ENCODE measurements at places on chromosomes 3 and 15.

DNA sequence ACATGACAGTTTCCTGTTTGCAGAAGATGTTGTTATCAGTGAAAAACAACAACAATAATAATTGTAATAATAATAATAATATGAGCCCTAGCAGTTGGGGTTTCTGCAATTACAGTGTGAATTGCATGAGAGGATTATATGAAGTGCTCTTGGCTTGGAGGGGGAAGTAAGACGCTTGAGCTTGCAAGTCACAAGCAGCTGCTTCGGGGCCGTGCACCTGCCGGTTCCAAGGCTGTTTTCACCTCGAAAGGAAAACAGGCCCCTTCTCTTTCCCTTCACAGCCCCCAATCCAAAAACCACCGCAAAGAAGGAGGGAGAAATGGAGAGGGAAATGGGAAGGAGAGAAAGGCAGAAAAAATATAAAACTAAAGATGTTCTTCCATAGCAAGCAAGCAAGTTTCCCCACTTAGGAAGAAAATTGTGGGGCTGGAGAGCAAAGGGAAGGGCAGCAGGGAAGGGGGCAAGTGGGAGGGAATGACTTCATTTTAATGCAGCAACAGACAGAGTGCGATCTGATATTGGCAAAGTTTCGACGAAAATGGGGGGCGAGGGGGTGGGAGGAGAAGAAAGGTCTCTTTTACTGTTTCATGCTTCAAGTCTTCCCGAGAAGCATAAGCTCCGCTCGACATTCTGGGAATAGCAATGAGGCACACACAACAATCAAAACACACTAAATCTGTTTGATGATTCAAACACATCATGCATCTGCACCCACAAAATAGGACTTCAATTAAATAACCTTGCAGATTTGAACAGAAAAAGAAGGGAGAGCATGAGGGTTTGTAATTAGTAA is 284.2 kb upstream of the ATP11B start:
- DNase-seq = no peak

DNA sequence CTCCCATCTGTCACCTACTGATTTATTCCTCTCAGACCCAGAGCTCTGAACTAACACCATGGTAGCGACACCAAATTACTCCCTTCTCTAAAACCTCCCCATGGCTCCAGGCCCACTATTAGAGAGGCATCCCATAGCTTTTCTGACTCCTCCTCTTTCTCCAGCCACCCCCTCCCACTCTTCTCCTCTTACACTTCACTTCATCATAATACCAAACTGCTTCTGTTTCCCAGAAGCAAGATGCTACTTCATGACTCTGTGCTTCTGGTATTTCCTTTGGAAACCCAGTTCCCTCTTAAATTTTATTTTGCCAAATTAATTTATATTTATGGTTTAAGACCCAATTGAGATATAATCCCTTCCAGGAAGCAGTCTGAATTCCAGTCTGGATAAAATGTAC is 465.1 kb upstream of the PDZRN3 start:
- DNase-seq = peak; percentile 45

DNA sequence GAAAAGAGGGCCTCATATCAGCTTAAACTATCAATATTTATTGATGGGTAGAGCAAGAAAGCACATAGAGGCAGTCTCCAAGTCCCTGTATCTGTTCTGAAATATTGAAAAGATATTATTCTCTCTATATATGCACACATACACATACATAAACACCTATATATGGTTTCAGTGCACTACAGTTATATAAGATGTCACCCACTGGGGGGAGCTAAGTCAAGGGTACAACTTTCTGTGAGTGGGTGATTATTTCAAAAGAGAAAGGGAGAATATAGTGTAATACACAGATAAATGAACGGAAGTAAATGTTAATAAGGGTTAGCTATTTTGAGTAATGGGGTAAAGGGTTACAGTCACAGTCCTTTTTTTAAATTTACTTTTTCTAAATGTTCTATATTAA is 8.8 kb downstream of the SNTN start:
- no peak for DNase-seq

GRCh38 chr3:11570789-11571495 is 72.8 kb downstream of the VGLL4 start:
- no peak for DNase-seq

- no peak for DNase-seq
Observed at GRCh38 chr3:22704571-22705354, 498.4 kb upstream of the UBE2E2 start.

GRCh38 chr15:91534235-91534634 is 319.3 kb upstream of the SLCO3A1 start:
- no peak for DNase-seq

DNA sequence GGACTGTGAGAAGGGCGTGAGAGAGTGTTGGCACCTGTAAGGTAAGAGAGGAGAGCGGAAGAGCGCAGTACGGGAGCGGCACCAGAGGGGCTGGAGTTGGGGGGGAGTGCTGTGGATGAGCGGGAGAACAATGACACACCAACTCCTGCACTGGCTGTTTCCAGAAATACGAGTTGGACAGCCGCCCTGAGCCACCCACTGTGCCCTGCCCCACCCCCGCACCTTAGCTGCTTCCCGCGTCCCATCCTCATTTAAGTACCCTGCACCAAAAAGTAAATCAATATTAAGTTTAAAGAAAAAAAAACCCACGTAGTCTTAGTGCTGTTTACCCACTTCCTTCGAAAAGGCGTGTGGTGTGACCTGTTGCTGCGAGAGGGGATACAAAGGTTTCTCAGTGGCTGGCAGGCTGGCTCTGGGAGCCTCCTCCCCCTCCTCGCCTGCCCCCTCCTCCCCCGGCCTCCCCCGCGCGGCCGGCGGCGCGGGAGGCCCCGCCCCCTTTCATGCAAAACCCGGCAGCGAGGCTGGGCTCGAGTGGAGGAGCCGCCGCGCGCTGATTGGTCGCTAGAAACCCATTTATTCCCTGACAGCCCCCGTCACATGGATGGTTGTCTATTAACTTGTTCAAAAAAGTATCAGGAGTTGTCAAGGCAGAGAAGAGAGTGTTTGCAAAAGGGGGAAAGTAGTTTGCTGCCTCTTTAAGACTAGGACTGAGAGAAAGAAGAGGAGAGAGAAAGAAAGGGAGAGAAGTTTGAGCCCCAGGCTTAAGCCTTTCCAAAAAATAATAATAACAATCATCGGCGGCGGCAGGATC is at the start of gene SOX2:
Gene SOX2 (plus strand): TSS at position 601 of the 811 bp plus-strand sequence. CDS start 436 bp downstream, outside the sequence.
- peak; percentile 80 for DNase-seq

GRCh38 chr3:3089017-3089416 is 21.2 kb downstream of the IL5RA start:
- DNase-seq = no peak

DNA sequence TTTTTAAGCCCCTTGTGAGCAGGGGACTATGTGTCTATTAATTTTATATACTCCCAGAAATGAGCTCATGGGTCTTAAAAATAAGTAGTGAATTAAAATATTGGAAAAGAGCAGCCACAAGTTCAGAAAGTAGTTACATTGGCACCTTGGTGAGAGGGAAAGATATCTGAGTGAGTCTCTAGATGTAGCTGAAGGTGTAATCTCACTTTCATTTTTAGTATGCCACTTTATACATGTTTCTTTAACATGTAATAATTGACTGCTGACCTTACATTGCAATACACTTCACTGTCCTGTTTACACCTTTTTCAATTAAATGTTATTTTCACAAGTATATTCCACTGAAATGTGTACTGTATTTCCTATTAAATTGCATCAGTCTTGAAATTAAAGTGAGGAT is 12.1 kb upstream of the PAK6 start:
- no peak for DNase-seq

GRCh38 chr15:80957976-80958375 is 31.6 kb downstream of the MESD start:
- no peak for DNase-seq

GRCh38 chr3:67034371-67034770 is 36.3 kb downstream of the KBTBD8 start:
- DNase-seq = no peak

GRCh38 chr3:178802993-178803693 is 266.9 kb downstream of the KCNMB2 start:
- no peak for DNase-seq

GRCh38 chr3:79761441-79761840 is 6.4 kb downstream of the ROBO1 start:
- DNase-seq = no peak

- no peak for DNase-seq
Observed at GRCh38 chr15:95409211-95409610, 921.3 kb upstream of the NR2F2 start.

DNA sequence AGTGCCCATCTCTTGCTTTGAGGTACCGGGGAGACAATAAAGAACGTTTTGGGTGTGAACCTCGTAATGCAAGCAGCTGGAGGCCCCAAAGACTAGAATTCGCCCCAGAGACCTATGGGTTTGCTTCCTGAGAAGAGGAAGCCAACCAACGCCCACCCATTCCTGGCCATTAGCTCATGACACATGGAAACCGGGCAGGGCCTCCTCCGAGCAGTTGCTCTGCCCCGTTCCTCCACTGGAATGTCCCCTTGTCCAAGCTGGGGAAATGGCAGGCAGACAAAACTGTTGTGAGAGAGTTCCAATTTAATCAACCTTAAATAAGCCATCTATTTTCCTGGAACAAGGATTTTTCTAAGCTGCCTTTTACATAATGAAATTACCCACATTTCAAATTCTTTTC is 250.9 kb upstream of the IGF1R start:
- DNase-seq = no peak

DNA sequence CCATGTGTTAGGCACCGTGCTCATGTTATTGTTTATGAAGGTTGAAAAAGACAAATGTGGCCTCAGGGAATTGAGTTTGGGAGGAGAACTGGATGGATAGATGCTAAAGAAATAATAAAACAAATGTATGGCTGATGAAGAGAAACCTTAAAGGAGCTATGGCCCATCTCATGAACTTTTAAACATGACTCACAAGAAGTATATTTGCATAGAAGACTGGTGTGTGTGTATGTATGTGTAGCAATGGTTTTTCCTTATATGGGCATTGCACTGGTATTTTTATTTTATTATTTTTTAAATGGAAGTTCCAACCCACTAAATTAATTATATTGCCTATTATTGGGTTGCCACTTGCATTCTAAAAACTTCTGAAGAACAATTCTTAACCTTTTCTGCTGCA is 31.1 kb downstream of the CACNA2D3 start:
- DNase-seq = no peak

- DNase-seq = no peak
Observed at GRCh38 chr3:194262176-194262924, 88.8 kb downstream of the CPN2 start.

- DNase-seq = no peak
Observed at GRCh38 chr15:70378126-70379031, 280.7 kb upstream of the TLE3 start.

DNA sequence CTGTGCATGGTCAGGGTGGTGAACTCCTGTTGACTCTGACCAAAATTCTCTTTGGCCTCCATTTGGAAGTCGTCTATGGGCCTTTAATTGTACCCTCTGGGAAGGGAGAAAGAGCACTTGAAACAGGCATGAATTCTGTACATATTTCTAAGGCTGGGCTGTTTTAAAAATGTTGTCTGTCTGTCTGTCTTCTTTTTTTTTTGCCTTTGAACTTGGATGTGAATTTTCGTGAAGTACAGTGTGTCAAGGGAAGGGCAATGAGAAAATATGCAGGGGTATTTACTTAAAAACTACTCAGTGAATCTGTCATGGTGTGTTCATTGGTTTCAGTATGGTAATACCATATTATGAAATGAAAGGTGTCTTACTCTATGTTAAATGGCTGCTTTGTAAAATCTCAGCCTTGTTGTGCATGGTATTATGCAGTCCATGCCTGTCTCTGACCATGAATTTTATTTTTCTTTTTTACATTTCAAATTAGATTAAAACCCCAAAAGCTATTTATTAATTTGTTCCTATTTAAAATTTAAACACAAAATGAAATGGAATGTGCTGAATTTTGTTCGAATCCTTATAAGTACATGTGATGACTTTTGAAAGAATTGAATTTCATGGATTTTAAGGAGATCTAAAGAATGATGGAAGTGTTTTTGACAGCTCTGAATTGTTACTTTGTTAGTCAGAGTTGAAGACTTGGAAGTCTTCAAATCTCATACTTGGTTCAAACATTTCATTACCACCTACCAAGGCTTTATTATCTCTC is 51.1 kb downstream of the RARB start:
- DNase-seq = no peak

DNA sequence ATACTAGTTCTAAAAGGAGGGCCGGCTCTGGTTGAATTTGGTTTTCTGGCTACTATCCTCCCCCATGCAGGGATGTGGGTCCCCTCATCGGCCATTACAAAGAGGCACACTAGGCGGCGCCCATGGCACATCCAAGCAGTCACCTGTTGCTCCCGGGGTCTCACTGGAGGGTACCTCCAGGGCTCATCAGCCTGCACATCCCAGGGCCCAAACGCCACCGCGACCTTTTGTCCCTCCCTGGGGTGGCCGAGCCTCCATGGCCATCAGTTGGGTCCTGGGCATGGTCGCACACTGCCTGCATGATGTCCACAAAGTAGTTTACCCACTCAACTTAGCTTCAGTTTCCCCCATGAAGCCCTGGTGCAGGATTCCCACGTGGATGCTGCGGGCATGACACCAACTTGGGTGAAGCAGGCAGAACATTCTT is 28.3 kb downstream of the IDH3A start:
- DNase-seq = peak; percentile 19

DNA sequence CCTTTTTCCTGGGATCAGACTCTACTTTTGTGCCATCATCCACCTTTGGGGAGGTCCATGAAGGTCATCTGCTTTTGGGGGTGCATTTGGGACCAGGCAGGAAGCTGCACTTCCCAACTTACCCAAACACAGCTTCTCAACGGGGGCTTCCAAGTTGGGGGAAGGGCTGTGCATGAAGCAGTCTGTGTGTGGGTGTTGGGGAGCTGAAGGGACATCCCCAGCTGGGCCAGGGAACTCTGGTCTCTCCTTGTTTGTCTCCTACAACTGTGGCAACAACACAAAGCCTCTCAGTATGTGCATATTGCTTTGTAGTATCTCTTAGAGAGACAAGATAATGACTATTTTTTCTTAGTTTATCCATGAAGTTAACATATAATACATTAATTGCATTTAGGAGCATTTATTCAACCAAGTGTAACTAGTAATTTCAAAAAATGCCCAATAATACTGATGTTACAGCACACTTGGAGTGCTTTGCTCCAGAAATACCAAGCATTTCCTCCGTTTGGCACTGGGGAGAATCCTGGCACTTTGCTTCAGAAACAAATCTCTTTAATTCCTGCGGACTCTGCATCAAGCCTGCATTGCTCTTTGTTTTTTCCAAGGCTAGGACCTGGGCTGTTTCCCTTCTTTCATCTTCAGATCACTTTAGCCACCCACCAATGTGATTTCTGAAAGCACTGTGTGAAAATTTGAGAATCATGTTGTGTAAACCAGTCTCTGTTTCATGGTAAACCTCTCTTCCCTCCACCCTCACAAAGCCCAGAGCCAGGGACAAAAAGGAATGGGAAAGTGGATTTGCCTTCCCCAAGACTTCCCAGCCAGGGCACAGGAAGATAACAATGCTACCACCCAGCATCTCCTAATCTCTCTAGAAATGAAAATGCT is 126.2 kb upstream of the PFN2 start:
- no peak for DNase-seq

GRCh38 chr3:179769411-179770247 is 116.8 kb downstream of the USP13 start:
- no peak for DNase-seq

DNA sequence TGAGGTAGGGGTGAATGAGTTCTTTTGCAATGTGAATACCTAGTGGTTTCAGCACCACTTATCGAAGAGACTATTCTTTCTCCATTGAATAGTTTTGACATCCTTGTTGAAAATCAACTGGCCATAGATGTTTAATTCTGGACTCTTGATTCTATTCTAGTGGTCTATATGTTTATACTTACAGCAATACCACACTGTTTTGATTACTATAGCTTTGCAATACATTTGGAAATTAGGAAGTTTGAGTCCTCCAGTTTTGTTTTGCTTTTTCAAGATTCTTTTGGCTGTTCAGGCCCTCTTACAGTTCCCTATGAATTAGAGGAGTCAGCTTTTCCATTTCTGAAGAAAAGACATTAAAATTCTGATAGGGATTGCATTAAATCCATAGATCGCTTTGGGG is 30.1 kb downstream of the MAP1A start:
- DNase-seq = no peak
